ENCODE measurements at places on chromosomes 7 and 10. TPM values are rescaled to one million over a fixed set of nuclear protein-coding genes. Genes with fewer than 3 reads are reported as not detected.

DNA sequence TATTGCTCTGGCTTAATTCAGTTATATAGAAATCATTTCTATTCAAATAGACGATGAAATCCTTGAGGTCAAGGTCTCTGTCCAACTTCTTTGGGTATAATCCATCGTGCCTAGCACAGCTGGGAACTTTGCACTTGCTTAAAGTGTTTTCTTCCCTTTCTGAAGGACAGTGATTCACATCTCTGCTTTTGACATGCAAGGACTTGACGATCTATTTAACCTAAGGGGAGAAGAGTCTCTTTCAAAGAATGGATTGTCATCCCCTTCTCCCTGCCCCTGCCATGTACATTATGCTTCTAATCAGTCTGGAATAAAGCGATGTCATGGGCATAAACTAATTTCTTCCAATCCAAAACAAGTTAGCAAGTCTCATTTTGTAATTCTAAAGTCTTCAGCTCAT, 488.6 kb downstream of the KCNMA1 start:
- no peak for DNase-seq

DNA sequence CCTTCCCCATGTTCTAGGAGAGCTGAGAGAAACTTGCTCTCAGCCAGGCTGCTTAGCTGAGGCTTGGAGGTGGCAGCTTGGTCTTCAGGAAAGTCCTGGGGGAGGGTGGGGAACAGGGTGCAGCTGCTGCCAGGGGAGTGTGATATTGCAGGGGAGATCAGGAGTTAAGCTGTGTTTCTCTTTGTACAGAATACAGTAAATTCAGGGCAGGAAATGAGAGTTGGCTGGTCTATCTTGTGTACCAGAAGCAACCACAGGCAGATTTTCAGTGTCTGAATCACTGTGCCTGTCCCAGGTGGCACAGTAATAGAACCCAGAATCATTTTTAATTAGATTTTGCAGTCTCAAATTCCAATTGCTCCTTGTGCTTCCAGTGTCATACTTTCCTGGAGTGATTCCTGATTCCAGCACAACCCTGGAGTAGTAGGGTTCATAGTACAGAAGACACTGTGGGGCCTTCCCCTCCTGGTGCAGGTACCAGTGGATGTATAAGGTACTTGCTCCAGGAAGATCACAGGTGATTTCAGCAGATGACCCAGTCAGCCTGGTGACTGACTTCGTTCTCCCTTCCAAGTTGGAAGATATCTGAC, 94.0 kb upstream of the TARP start:
- DNase-seq: no peak

DNA sequence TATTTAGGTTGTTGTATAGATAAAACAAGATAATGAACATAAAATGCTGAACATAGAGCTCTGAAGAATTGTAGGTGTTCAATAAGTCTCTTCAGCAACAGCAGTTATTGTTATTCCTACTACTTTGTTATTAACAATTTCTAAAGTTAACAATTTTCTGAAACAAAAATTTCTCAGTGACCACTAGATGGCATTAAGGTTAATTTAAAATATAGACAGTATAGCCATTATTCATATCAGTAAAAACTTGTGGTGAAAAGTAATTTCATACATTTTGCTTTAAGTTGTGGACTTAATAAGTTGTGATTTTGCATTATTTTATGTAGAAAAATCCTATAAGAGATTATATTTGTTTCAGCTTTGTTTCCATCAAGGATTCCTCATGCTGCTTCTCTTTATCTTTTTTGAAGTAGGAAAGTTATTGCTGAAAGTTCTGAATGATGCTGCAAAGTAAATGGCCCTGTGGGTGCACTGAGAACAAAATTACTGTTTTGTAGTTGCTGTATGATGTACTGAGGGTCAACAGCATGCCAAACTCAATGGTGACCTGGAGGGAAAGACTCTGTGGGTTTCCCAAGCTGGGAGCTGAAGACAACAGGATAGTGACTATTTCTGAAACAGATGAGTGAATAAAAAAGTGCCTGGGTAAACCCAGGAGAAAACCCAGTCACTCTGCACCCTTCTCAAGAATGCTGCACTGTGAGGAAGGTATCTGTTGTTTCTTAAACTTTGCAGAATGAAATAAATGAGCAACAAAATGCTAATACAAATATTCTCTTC, 253.6 kb downstream of the KIF20B start:
- no peak for DNase-seq

ELMO1 gene
- 8.1 TPM for polyA plus RNA-seq
